Progenitor cell of endocrine pancreas (in vitro differentiated cells): ENCODE measurements at places on chromosomes 3 and 15.

DNA sequence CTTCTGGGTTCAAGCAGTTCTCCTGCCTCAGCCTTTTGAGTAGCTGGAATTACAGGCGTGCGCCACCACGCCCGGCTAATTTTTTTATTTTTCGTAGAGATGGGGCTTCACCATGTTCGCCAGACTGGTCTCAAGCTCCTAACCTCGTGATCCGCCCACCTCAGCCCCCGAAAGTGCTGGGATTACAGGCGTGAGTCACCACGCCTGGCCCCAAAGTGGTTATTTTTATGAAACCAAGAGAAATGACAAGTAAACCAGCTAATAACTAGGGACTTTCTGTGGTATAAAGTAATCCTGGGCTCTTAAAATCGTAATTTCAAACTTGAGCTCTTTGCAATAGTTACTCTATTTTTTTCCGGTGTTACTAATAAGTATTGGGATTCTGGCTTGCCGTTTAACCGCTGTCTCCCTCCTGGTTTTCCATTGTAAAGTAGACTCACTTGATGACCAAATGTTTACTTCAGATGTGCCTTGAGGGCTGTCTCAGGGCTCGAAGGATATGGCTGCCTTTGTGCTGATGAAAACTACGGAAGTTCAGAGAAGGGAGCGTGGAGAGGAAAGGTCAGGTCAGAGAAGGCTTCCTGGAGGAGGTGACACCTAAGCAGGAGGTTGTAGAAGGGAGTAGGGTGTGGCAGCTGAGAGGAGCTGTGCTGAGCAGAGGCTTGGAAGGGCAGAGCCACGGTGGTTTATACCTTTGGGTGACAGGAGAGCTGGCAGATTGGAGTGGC is 4.2 kb downstream of the ZSCAN2 start:
- DNase-seq: no peak

DNA sequence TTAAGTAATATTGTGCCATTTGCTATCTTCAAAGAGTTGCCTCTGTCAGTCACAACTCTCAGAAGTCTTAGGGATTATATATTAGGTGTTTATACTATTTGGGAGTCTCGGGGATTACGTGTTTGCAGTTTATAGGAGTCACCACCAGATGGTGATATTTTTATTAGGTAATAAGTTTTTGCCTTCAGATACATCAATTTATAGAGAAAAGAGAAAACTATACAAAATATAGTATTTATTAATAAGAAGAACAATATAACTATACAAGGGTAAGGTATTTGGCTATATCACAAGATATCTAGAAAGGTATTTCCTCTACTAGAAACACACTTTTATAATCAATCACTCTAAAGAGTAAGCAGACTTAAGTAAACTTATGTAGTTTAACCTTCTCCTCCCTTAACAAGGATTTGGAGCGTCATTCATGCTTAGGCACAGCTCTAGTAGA is 10.7 kb upstream of the DHX36 start:
- no peak for DNase-seq

- DNase-seq: no peak
Measured at GRCh38 chr3:126895178-126896066, 87.5 kb upstream of the PLXNA1 start.

DNA sequence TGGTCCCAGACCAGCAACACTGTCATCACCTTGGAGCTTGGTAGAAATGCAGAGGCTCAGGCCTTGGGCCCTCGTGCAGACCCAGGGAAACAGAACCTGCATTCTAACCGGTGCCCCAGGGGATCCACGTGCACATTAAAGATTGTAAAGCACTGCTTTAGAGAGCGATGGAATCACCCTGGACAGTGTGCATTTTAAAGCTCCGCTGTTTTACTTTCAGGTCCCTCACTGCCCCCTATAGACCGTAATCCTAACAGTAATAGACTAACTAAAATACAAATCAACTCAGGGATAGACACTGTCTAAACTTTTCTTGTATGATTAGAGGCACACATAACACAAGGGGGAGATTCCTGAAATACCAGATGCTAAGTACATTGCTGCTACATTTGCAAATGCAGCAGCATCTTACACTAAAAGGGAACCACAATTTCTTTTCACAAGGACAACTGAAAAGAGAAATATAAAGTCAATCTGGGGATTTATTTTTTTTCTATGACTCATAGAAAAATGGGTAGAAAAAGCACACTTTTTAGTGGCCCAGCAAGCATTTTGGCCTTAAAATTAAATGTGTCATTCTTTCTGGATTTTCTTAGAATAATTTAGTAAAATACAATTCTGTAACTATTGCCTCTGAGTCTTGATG is 10.5 kb upstream of the SH3GL3 start:
- no peak for DNase-seq

DNA sequence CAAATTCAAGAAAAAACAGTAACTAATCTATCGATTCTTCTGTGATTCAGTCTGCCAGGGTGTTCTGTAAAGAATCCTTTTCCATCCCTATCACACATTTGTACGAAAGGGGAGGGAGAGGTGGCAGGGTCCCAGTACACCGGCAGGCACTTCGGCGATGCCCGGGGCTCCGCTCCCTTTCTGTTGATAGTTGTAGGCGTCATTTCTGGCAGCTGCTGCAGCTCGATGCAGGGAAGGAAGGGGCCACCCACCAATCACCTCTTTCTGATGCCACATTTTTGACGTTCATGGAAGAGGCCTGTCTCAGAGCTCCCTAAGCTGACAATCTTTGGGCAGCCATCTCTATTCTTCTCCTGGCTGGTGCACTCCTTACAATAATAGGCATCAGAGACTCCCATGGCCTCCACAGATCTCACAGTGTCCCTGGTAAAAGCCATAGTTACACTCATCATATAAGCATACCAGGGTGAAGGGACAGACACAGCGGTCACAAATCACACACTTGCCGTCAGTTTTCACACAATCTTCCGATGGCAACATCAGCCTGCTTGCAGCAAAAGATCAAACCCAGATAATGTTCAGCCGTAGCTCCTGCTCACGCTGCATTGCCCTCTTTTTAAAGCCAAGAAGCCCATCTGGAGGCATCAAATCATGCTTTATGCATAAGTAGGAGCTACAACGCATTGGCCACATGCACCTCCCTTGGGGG is 60.8 kb upstream of the ZBTB38 start:
- no peak for DNase-seq
